ENCODE measurements at places on chromosomes 4 and X. TPM values are rescaled to one million over a fixed set of nuclear protein-coding genes. Genes with fewer than 3 reads are reported as not detected.

The CENPI gene
- 26.1 TPM for total RNA-seq

The SLC49A3 gene
- 10.7 TPM for total RNA-seq

The DCLK2 gene
- 0.41 TPM for total RNA-seq

- no peak overlapping the region for H3K27ac ChIP-seq
- H3K4me1 ChIP-seq, result no peaks in the 10 kb centered on the region
- no peaks in the 10 kb centered on the region for H3K36me3 ChIP-seq
- H3K4me3 ChIP-seq, result no peak overlapping the region
- no peaks in the 10 kb centered on the region for H3K27me3 ChIP-seq
- no peak for DNase-seq
These were observed 99.6 kb upstream of the STS start for GRCh38 chrX:7047951-7048350.

DNA sequence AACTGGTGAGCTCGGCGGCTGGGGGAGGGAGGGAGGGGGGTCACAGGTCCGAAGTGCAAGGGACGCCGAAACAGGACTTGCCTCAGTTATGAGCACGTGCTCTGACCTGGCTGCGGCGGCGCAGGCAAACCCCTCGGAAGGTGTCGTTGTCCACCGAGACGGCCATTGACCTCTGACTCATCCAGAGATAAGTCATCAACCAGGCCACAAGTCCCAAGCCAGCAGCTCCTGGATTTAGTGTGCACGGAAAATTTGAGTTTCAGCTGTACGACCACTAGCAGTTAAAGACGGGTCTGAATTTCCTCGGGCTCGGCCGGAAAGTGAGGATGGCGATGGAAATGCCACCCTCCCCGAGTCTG is 674 bp downstream of the SH3D19 start:
- H3K27ac ChIP-seq, result peak overlapping the region; percentile 93
- H3K27me3 ChIP-seq, result no peaks in the 10 kb centered on the region
- H3K4me1 ChIP-seq, result peaks cover 36% of the 10 kb centered on the region
- H3K4me3 ChIP-seq, result peak overlapping the region; percentile 67
- no peaks in the 10 kb centered on the region for H3K36me3 ChIP-seq
- peak; percentile 71 for DNase-seq

GRCh38 chr4:108601532-108601931 is 18.8 kb upstream of the RPL34 start:
- no peak overlapping the region for H3K27ac ChIP-seq
- no peak overlapping the region for H3K4me3 ChIP-seq
- DNase-seq, result no peak
- no peaks in the 10 kb centered on the region for H3K4me1 ChIP-seq

Data from PC-9 (cell line).